ENCODE measurements at places on chromosomes 13 and 19.

DNA sequence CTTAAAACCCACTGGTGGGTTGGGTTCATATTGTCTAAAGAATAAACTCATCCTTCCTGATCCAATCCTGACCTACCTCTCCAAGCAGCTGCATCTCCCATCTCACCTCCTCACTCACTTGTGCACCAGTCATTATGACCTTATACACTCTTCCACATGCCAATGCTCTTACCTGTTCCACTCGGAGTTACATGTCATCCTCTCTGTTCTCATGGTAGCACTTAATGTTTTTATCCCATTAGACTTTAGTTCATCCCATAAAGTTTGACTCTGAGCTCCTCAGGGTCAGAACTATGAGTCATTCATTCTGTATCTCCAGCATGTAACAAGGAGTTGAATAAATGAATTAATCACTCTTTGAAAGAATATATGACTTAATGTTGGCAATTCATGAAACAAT lies 330.2 kb downstream of the KLF12 start:
- no peak overlapping the region for H3K4me3 ChIP-seq
- no peaks in the 10 kb centered on the region for H3K4me1 ChIP-seq
- H3K36me3 ChIP-seq = peaks cover 22% of the 10 kb centered on the region
- H3K27me3 ChIP-seq = no peaks in the 10 kb centered on the region

DNA sequence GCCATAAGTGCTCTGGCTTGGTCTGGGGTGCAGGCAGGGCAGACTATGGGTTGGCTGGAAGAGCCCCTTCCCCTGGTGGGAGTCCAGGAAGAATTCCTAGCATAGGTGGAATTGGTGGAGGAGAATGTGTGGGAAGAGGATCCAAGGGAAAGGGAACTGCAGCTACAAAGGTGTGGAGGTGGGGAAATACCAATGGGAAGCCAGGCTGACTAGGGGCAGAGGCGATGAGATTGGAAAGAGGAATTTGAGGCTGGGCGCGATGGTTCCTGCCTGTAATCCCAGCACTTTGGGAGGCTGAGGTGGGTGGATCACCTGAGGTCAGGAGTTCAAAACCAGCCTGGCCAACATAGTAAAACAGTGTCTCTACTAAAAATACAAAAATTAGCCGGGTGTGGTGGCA lies 4.8 kb upstream of the SDHAF1 start:
- H3K36me3 ChIP-seq = peaks cover 2% of the 10 kb centered on the region
- DNase-seq = no peak
- peaks cover 12% of the 10 kb centered on the region for H3K4me1 ChIP-seq
- no peak overlapping the region for H3K27ac ChIP-seq
- no peak overlapping the region for H3K4me3 ChIP-seq

DNA sequence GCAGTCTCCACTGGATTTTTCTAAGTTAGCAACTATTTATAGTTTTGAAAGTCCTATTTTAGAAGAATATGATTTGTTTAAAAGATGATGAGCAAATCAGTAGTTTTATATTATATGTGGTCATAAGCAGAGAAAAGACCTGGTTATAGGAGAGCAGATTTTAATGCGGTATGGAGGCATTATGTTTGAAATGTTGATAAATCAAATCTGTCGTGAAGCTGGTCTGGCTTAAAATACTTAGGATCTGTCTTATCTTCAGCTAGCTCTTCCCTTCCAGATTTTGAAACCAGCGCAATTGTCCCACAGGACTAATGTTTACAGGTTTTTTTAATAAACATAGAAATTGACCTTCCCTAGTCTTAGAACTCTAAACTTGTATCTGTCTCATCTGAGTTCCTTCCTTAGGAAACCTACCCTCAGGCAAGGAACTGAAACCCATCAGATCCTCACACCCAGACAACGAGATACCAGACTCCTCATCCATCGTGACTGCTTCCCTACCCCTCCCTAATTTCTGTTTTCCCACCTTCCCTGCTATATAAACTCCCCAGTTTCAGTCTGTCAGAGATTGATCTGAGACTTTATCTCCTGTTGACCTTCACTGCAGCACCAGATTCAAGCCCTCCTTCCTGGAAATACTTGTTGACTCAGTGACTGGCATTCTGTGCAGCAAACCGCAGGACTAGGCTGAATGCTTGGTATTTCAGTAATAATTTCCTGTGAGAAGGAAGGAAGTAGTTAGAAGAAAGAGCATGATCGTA lies 37.8 kb upstream of the CXCL17 start:
- H3K4me1 ChIP-seq = peaks cover 36% of the 10 kb centered on the region
- DNase-seq = peak; percentile 31
- peak overlapping the region; percentile 73 for H3K27ac ChIP-seq
- H3K36me3 ChIP-seq = peaks cover 2% of the 10 kb centered on the region

- no peaks in the 10 kb centered on the region for H3K27me3 ChIP-seq
- H3K36me3 ChIP-seq = peaks cover 34% of the 10 kb centered on the region
- H3K4me1 ChIP-seq = no peaks in the 10 kb centered on the region
- H3K4me3 ChIP-seq = no peak overlapping the region
These were observed 37.4 kb downstream of the LSM14A start for GRCh38 chr19:34209726-34210125.

GRCh38 chr19:58407658-58408151 lies 744 bp upstream of the ZNF584 start:
- H3K36me3 ChIP-seq = peaks cover 12% of the 10 kb centered on the region
- H3K27me3 ChIP-seq = no peaks in the 10 kb centered on the region
- no peak for DNase-seq
- H3K27ac ChIP-seq = peak overlapping the region; percentile 93
- peak overlapping the region; percentile 95 for H3K4me3 ChIP-seq
- peaks cover 45% of the 10 kb centered on the region for H3K4me1 ChIP-seq

DNA sequence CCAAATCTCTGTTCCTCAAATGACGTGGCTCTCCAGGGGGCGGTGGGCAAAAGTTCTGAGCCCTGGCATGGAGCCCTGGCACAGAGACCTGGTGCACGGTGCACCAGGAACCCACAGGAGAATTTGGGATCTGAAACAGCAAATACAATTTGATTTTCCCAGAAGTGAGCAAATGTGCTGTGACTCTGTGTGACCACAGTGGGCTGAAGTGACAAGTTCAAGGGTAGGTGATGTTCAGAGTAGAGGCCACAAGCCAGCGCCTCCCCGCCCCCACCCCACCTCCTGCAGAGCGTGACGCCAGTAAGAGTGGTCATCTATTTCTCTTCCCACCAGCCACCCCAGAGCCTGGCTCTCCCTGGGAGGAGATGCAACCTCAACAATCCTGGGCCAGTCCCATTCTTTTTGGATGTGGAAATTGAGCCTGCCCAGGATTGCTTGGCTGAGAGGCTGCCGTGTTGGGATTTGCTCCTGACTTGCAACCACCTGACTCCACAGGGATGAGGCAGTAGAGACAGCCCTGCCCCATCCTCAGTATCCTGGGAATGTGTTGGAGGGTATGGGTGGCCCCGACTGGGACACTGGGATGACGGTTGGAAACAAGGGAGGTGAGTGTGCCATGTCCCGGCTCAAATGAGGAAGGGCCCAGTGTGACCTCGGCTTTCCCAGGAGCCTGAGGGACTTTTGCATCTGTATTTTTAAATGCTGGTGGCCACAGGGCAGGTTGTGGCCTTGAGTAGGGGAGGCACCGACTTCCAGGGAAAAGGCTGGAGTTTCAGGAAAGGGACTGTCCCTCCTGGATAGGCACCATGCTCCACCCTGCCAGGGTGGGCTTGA lies 11.1 kb upstream of the BCL3 start:
- no peak for DNase-seq
- peaks cover 8% of the 10 kb centered on the region for H3K4me1 ChIP-seq
- peaks cover 39% of the 10 kb centered on the region for H3K27me3 ChIP-seq
- no peaks in the 10 kb centered on the region for H3K36me3 ChIP-seq
- H3K27ac ChIP-seq = no peak overlapping the region
- no peak overlapping the region for H3K4me3 ChIP-seq

- DNase-seq = no peak
- no peaks in the 10 kb centered on the region for H3K27me3 ChIP-seq
- no peak overlapping the region for H3K4me3 ChIP-seq
These were observed 32.1 kb upstream of the OR1M1 start for GRCh38 chr19:9054765-9055164.

GRCh38 chr13:51995677-51996551 lies 15.3 kb downstream of the ATP7B start:
- H3K36me3 ChIP-seq = no peaks in the 10 kb centered on the region
- H3K4me1 ChIP-seq = peaks cover 11% of the 10 kb centered on the region
- peaks cover 47% of the 10 kb centered on the region for H3K27me3 ChIP-seq
- H3K4me3 ChIP-seq = no peak overlapping the region
- no peak for DNase-seq
- H3K27ac ChIP-seq = no peak overlapping the region

GRCh38 chr19:10379880-10380312 lies 476 bp downstream of the TYK2 start:
- peaks cover 31% of the 10 kb centered on the region for H3K4me1 ChIP-seq
- DNase-seq = no peak
- peaks cover 16% of the 10 kb centered on the region for H3K27me3 ChIP-seq
- peaks cover 21% of the 10 kb centered on the region for H3K36me3 ChIP-seq
- peak overlapping the region; percentile 90 for H3K27ac ChIP-seq
- H3K4me3 ChIP-seq = peak overlapping the region; percentile 84

DNA sequence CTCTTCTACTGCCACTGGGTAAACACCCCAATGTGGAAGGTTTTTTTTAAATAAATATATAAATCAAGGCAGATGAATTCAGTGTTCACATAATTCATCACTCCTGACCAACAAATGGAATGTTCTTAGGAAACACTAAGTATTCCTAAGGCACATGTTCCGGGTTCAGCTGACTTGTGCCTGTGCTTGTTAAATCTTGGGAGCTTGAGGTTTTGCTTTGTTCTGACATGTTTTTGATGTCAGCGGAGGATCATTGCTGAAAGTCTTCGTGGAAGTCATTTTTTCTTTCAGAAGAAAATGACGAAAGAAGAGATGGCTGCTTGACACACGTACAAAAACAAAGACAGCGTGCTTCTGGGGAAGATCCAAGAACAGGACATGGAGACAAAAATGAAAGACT lies 185.8 kb downstream of the MZT1 start:
- H3K36me3 ChIP-seq = no peaks in the 10 kb centered on the region
- no peaks in the 10 kb centered on the region for H3K4me1 ChIP-seq
- no peak overlapping the region for H3K27ac ChIP-seq
- no peak for DNase-seq
- no peaks in the 10 kb centered on the region for H3K27me3 ChIP-seq

DNA sequence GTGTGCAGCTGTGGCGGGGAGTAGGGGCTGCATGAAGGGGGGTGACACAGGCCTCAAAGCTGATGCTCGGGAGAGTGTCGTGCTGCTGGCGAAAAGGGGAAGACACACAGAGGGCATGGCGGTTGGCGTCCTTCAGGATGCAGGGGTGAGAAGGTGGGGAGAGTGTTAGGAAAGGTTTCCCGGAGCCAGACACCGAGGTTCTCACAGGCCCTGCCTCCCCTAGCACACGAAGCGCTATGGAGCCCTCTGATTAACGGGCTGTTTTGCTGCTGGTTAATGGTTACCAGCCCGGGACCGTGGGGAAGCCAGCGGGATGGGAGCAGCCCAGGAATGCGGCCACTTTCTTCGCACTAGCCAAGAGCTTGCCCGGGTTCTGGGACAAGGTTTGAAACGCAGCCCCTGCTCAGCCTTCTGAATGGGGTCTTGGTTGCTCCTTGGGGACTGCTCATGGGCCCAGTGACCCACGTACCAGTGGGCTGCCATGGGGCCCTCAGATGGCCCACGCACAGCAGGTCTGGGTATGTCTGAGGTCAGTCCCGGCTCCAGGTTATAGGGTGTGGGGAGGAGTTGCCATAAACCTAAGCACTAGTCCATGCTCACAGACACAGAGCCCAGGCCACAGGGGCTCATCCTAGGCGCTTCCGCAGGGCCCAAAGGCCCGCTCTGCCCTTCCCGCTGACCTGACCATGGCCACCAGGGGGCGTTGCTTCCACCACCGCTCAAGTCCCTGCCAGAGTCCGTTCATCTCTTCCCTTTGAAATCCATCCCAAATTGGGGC lies 31.3 kb upstream of the ISYNA1 start:
- H3K36me3 ChIP-seq = peaks cover 8% of the 10 kb centered on the region
- H3K4me3 ChIP-seq = no peak overlapping the region
- H3K27me3 ChIP-seq = no peaks in the 10 kb centered on the region
- DNase-seq = peak; percentile 68

DNA sequence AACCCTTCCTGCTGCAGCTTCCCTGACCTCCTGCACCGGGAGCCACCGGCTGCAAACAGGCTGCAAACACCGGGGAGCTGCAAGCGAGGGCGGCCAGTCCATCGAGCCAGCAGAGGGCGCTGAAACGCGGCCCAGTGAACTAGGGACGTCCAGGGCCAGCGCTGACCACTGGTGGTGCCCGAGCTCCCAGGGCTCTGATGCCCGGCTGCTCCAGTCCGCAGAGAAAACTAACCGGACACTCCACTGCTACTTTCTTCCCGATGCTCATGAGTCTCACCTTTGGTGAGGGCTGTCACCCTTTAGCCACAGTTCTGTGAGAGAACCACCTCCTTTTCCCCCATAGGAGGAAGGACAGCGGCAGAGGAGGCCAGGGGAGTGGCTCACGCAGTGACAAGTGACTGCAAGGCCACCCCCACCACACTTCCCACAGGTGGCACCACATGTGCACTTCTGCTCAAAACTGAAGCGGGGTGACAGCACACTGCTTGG lies 82.8 kb upstream of the MTIF3 start:
- H3K27ac ChIP-seq = no peak overlapping the region
- peaks cover 4% of the 10 kb centered on the region for H3K4me1 ChIP-seq
- peak; percentile 60 for DNase-seq
- H3K4me3 ChIP-seq = no peak overlapping the region
- peaks cover 5% of the 10 kb centered on the region for H3K27me3 ChIP-seq
- H3K36me3 ChIP-seq = no peaks in the 10 kb centered on the region

GRCh38 chr19:7870571-7871436 lies 3.4 kb downstream of the PRR36 start:
- H3K27ac ChIP-seq = no peak overlapping the region
- H3K27me3 ChIP-seq = peaks cover 82% of the 10 kb centered on the region
- peaks cover 2% of the 10 kb centered on the region for H3K36me3 ChIP-seq
- peaks cover 47% of the 10 kb centered on the region for H3K4me1 ChIP-seq
- peak overlapping the region; percentile 35 for H3K4me3 ChIP-seq

DNA sequence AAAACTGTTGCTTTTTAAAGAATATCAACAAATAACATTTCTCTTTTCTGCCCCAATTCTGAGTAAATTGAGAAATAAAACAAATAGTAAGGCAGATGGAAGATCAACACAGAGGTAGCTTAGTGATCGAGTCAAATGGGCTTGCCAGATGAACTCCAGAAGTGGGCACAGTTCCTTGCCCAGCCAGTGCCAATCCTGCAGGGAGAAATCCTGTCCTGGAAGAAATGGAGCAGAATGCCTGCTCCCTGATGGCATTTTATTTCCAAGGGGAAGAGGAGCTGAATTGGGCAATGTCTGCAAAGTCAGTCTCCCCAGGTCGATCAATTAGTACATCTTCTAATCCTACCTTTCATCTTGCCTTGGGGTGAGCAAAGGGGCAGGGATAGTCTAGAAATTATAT lies 225.3 kb downstream of the NHLRC3 start:
- DNase-seq = no peak
- H3K27me3 ChIP-seq = peaks cover 8% of the 10 kb centered on the region
- peaks cover 2% of the 10 kb centered on the region for H3K4me1 ChIP-seq
- H3K27ac ChIP-seq = no peak overlapping the region
- H3K36me3 ChIP-seq = no peaks in the 10 kb centered on the region

GRCh38 chr13:93499991-93500390 lies 273.4 kb downstream of the GPC6 start:
- H3K4me3 ChIP-seq = no peak overlapping the region
- H3K27ac ChIP-seq = no peak overlapping the region
- no peaks in the 10 kb centered on the region for H3K36me3 ChIP-seq
- no peaks in the 10 kb centered on the region for H3K27me3 ChIP-seq

Measured in activated naive CD4-positive, alpha-beta T cell treated with anti-CD3 and anti-CD28 coated beads, Interleukin-2, amount 10 ng/mL, durations not matched to agents 7 days and 5 days (primary cell).